ENCODE measurements at places on chromosomes 6 and 20. TPM values are rescaled to one million over a fixed set of nuclear protein-coding genes. Genes with fewer than 3 reads are reported as not detected.

DNA sequence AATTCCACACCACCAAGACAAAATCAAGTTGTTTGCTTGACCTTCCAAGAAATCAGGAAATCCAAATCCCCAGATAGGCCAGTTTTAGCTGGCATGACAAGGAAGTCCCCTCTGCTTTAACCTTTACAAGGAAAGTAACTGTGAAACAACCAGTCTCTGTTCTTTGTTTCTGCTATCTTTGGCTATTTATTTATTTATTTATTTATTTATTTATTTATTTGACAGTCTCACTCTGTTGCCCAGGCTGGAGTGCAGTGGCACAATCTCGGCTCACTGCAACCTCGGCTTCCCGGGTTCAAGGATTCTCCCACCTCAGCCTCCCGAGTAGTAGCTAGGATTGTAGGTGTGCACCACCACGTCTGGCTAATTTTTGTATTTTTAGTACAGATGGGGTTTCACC lies 14.5 kb upstream of the GMNN start:
- H3K27me3 ChIP-seq = no peaks in the 10 kb centered on the region
- DNase-seq = no peak
- H3K4me1 ChIP-seq = peaks cover 9% of the 10 kb centered on the region
- no peak overlapping the region for H3K27ac ChIP-seq
- no peaks in the 10 kb centered on the region for H3K36me3 ChIP-seq

DNA sequence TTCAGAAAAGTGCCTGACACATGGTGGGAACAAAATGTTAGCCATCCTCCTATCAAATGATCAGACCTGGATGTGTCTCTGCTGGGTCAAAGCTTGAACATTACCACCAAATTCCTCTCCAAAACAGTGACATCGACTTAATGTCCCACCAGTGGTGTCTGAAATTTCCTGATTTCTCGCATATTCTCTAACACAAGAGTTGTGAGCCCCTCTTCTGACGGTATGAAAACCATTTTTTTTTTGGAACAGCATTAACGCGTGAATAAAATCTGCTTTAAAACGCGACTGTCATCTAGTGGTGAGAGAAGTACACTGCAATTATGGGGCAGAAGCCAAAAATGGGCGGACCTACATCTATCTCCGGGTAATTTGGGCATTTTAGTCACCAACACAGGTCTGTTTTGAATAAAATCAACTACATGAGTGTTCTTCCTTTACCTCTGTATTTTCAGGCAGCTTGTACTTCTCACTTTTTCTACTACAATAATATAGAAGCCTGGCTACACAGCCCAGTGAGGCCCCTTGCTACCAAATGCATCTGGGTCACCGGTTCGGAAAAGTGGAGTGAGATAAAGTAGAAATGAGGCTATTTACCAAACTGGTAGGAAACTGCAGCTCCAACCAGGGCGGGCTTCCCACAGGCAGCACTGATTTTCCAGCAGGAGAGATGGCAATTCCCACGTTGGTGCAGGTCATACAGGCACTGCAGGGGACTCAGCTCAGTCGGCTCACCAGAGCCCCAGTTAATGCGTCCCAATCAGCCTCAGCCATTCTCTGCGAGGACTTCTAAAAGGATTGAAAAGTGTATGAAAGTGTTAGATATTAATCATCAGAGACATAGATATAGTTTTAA lies 27.4 kb downstream of the MGME1 start:
- H3K27ac ChIP-seq = no peak overlapping the region
- no peak overlapping the region for H3K4me3 ChIP-seq
- no peaks in the 10 kb centered on the region for H3K36me3 ChIP-seq
- DNase-seq = peak; percentile 54
- H3K4me1 ChIP-seq = peaks cover 35% of the 10 kb centered on the region

DNA sequence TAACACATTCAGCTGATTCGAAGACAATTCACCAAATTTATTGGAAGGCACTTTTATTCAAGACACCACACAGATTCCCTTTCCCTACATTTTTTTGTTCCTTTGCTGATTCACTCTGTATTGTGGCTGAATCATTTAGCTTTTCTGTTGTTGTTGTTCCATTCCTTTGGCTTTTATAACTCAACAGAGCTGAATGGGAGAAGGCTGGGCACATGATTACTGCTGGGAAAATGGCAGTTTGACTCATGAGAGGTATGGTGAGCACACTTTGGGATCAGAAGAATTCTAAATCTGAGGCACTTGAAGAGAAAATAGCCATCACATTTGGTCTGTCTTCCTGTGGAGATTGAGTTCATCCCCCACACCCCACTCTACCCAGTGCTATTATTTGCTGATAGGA lies 15.7 kb upstream of the SAYSD1 start:
- peaks cover 30% of the 10 kb centered on the region for H3K27me3 ChIP-seq
- H3K27ac ChIP-seq = no peak overlapping the region
- no peak overlapping the region for H3K4me3 ChIP-seq
- H3K36me3 ChIP-seq = no peaks in the 10 kb centered on the region
- H3K4me1 ChIP-seq = no peaks in the 10 kb centered on the region
- DNase-seq = no peak

DNA sequence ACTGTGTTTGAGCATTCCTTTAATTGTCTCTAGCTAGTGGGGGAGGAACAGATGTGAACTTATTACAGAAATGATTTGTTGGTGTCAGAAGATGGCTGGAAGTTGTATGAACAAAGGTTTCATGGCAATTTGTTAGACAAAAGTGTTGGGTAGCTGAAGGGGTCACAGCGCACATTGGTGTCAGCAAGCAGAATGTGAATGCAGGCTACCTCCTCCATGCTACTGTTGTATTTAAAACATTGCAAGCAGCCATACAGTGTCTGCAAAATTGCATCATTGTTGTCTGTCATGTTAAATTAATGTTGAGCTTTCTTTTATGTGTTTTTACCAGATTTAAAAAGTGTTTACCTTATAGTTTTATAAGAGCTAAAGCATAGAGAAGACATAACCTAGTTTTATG lies 6.2 kb downstream of the LRRC1 start:
- H3K27me3 ChIP-seq = no peaks in the 10 kb centered on the region
- H3K27ac ChIP-seq = no peak overlapping the region

DNA sequence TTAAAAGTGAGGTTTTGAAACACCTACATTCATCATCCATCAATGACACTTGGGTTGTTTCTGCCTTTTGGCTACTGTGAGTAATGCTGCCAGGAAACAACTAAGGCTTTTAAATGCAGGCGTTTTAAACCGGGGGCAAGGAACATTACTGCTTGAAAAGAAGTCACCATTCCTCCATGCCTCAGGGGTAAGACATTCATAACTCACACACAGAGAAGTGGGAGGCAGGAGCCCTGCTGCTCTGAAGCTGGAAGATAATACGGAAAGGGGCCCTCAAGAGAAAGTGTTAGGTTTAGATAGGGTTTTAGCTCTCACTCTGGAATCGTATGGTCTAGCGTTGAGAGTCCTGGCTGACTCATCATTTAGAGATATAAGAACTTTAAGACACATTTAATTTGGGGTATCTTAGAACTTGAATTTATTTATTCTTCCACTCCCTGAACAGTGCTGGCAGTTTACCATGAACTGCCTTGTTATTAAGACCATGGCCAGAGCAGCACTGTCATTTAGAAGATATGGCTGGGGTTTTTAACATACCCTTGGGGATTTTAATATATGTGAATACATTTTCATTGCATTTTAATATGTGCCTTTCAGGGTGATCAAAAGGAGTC lies 1.8 kb downstream of the TUBB1 start:
- H3K4me3 ChIP-seq = no peak overlapping the region
- H3K36me3 ChIP-seq = peaks cover 7% of the 10 kb centered on the region
- DNase-seq = no peak
- no peak overlapping the region for H3K27ac ChIP-seq
- peaks cover 32% of the 10 kb centered on the region for H3K4me1 ChIP-seq

DNA sequence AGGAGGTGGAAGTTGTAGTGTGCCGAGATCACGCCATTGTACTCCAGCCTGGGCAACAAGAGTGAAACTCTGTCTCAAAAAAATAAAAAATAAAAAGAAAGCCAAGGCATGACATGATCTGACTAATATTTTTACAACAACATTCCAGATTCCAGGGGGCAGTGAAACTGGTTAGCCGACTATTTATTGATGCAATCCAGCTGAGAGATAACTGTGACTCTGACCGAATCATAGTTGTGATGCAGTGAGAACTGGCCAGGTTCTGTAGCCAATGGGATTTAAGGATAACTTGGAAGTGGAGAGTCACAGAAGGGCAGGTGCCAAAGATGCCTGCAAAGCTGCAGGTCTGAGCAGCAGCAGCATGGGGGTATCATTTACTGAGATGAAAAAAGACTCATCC lies 82.9 kb upstream of the TSHZ2 start:
- H3K4me3 ChIP-seq = no peak overlapping the region
- H3K27me3 ChIP-seq = peaks cover 38% of the 10 kb centered on the region
- no peaks in the 10 kb centered on the region for H3K4me1 ChIP-seq
- no peak overlapping the region for H3K27ac ChIP-seq
- no peaks in the 10 kb centered on the region for H3K36me3 ChIP-seq

DNA sequence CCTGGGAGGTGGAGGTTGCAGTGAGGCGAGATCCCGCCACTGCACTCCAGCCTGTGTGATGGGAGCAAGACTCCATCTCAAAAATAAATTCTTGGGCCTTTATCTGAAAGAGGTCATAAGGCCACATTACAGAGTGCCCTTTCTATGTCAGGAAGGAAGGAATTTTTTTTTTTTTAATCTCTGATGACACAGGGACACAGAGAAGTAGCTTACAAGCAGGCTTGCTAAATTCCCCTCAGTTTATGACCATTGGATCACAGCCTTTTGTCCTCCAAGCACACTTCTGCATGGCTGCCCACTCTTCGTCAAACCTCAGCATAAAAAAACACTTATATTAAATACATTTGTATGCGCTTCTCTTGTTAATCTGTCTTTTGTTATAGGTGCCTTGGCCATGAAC lies 7.5 kb upstream of the IFNGR1 start:
- H3K27me3 ChIP-seq = no peaks in the 10 kb centered on the region
- no peak overlapping the region for H3K27ac ChIP-seq
- no peak for DNase-seq
- H3K4me1 ChIP-seq = peaks cover 80% of the 10 kb centered on the region
- H3K4me3 ChIP-seq = no peak overlapping the region

- H3K27me3 ChIP-seq = peaks cover 13% of the 10 kb centered on the region
- no peak overlapping the region for H3K4me3 ChIP-seq
- no peak for DNase-seq
- no peak overlapping the region for H3K27ac ChIP-seq
- no peaks in the 10 kb centered on the region for H3K36me3 ChIP-seq
Observed at GRCh38 chr20:23510000-23510590, 19.2 kb downstream of the CST8 start.

GRCh38 chr20:1807394-1807793 lies 87.8 kb upstream of the SIRPA start:
- no peaks in the 10 kb centered on the region for H3K36me3 ChIP-seq
- no peaks in the 10 kb centered on the region for H3K27me3 ChIP-seq
- peaks cover 42% of the 10 kb centered on the region for H3K4me1 ChIP-seq
- no peak for DNase-seq
- H3K27ac ChIP-seq = no peak overlapping the region

DNA sequence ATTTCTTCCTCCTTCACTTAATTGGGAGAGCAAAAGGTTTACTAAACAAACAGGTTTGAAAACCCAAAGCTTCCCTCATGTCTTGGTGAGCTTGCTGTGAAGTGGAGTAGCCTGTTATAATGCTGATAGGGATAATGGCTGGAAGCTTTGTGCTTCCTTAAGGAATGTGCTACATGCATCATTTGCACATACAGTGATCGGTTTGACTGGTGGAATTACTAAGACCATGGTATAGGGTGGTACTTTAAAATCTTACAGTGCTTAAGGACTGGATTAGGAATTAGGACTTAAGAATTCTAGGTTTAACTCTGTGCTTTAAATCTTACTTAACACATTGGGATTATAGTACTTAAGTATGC lies 75.7 kb downstream of the ARID1B start:
- peak overlapping the region; percentile 77 for H3K4me3 ChIP-seq
- no peaks in the 10 kb centered on the region for H3K27me3 ChIP-seq
- peaks cover 77% of the 10 kb centered on the region for H3K4me1 ChIP-seq
- H3K36me3 ChIP-seq = no peaks in the 10 kb centered on the region
- no peak for DNase-seq
- H3K27ac ChIP-seq = peak overlapping the region; percentile 79

GRCh38 chr6:14791526-14791925 lies 454.3 kb upstream of the JARID2 start:
- peaks cover 17% of the 10 kb centered on the region for H3K4me1 ChIP-seq
- no peak overlapping the region for H3K4me3 ChIP-seq
- DNase-seq = no peak
- H3K27me3 ChIP-seq = no peaks in the 10 kb centered on the region
- no peaks in the 10 kb centered on the region for H3K36me3 ChIP-seq
- no peak overlapping the region for H3K27ac ChIP-seq

GRCh38 chr6:154457046-154457713 lies 53.3 kb downstream of the CNKSR3 start:
- H3K36me3 ChIP-seq = no peaks in the 10 kb centered on the region
- H3K27me3 ChIP-seq = peaks cover 14% of the 10 kb centered on the region
- DNase-seq = no peak
- H3K4me1 ChIP-seq = no peaks in the 10 kb centered on the region
- no peak overlapping the region for H3K27ac ChIP-seq

DNA sequence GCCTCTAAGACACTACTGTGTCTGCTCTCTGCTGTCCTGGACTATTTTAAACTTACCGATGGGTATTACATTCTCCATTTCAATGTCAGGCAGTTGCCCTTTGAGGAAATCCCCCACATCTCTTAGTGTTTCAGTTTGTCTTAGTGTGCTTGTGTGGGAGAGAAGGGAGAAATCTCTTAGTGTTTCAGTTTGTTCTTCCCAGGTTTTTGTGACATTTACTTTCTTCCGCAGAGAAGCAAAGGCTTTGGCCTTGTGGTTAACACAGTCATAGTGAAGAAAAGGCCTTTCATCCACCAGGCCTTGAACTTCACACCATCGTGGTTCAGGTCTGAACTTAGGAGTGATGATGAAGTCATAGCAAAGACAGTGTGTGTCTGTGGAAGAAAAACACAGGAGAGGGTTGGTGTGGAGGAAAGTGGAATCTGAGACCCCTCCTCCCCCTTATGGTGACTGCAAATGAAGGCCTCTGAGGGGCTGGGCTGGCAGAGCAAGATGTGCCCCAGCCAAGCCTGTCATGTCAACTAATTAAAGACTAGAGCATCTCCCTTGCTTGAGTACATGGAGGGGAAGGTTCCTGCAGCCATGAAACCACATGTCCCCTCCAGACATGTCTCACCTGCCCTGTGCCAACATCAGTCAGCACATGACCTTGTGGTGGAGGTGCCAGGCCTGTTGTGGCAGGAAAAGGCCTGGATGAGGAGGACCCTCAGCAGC lies 23.9 kb downstream of the RAET1L start:
- DNase-seq = no peak
- no peak overlapping the region for H3K4me3 ChIP-seq
- H3K36me3 ChIP-seq = peaks cover 9% of the 10 kb centered on the region
- H3K27me3 ChIP-seq = peaks cover 12% of the 10 kb centered on the region
- no peak overlapping the region for H3K27ac ChIP-seq

Gene SLC16A10
- polyA plus RNA-seq = not detected

Gene UBE3D
- 1.4 TPM for polyA plus RNA-seq

Gene PSORS1C2
- polyA plus RNA-seq = not detected

Gene OPN5
- not detected for polyA plus RNA-seq

Gene SASH1
- not detected for polyA plus RNA-seq

Gene HSPA1A
- polyA plus RNA-seq = 8.7 TPM

Gene CLPSL2
- not detected for polyA plus RNA-seq

Gene TDP2
- polyA plus RNA-seq = 31.6 TPM

Gene RPS6KA2
- polyA plus RNA-seq = 2.1 TPM

All from naive B cell (primary cell).